ENCODE measurements at places on chromosomes 1 and 21.
A peak's percentile ranks its signal among the peaks of the same experiment; 100 is the strongest.

- DNase-seq, result no peak
Observed at GRCh38 chr1:100611086-100611485, 73.1 kb downstream of the GPR88 start.

GRCh38 chr1:58779059-58779754 lies 4.6 kb downstream of the JUN start:
- no peak for DNase-seq

DNA sequence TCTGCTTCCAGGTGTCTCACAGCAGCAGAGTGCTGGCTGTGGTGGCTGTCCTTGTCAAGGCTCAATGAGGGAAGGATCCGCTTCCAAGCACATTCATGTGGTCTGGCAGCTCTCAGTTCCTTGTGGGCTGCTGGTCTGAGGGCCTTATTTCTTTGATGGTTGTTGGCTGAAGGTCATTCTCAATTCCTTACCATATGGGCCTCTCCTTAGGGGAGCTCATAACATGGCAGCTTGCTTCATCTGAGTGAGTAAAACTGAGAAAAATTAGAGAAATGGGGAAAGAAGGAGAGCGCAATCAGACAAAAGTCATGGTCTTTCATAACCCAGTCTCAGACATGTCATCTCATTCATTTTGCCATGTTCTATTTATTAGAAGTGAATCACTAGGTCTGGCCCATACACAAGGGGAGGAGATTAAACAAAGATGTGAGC lies 81.7 kb upstream of the TSPAN2 start:
- peak; percentile 91 for DNase-seq

DNA sequence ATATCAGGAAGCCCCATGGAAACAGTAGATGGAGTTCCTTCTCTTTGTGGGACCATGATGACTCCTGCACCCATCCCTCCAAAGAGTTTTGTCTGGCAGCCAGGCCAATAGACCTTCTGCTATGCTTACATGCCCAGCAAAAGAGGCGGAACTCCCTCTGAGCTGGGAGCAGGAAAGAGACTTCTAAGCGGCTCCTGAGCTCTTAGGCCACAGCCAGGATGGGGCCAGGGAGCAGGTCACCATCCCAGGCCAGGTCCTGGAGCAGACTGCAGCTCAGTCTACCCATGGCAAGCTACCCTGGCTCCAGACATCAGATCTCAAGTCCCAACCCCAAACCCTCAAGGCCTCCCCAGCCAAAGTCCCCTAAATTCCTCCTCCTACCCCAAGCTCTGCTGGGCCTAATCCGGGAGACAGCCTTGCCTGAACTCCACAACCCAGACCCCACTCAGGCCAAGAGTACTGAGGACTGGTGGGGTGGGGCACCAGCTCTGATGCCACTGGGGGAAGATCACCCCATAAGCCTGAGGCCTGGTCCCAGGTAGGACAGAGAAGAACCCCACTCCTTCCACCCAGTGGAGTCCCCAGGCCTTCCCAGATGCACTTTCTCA lies 387.9 kb downstream of the MATN1 start:
- peak; percentile 33 for DNase-seq

DNA sequence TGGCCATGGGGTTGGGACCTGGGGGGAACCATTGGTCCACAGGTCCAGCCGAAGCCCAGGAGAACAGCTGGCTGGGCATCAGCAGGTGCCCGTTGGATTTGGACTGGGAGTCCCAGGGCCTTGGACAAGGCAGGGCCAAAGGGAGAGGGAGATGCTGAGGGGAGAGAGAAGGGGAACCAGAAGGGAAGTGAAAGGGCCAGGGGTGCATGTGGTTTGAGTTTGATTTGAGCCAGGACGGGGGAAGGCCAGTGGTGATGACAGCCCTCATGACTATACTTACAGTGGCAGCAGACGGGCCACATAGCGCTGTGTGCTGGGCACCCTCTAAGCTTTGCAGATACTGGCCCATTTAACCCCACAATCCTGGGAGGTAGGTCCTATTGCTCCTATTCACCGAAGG lies 18.8 kb downstream of the AGRN start:
- DNase-seq, result no peak

DNA sequence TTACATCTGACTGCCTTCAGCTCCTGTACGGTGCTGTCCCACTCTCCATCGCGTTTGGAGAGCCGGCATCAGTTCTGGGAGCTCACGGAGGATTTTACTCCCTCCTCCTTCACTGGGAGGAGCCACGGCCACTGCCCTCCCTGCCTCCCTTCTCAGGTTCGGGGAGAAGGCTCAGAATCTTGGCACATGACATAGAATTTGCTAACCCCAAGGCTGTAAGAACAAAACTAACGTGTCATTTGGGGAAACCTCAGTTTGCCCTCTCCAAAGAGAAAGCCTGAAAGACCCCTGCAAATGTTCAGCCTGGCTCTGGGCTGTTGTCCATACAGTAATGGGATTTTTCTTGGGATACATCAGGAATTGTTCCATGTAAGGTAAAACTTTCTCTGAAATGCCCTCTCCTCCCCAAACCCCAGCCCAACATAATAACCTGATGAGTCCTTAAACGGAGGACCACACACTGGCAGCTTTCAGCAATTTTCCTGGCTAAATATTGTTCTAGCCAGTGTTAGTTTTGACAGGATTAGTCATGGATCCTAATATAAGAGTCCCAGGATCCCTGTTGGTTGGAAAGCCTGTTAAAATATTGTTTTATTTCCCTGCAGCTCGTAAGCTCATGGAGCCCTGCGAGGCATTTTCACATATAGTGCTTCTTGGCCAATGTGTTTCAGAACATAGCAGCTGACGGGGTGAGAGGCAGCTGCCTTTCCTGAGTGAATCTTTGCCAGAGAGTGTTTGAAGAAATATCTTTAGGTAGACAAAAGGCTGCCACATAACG lies 98.8 kb downstream of the RHOU start:
- DNase-seq, result peak; percentile 23

GRCh38 chr1:36352125-36352909 lies 28.9 kb upstream of the EVA1B start:
- DNase-seq, result peak; percentile 72

Data from fibroblast of upper back skin (primary cell).